Uterus (tissue), 4 donors: ENCODE measurements at places on chromosomes 7 and 10. TPM values are rescaled to one million over a fixed set of nuclear protein-coding genes. Genes with fewer than 3 reads are reported as not detected.
A peak's percentile ranks its signal among the peaks of the same experiment; 100 is the strongest.

DNA sequence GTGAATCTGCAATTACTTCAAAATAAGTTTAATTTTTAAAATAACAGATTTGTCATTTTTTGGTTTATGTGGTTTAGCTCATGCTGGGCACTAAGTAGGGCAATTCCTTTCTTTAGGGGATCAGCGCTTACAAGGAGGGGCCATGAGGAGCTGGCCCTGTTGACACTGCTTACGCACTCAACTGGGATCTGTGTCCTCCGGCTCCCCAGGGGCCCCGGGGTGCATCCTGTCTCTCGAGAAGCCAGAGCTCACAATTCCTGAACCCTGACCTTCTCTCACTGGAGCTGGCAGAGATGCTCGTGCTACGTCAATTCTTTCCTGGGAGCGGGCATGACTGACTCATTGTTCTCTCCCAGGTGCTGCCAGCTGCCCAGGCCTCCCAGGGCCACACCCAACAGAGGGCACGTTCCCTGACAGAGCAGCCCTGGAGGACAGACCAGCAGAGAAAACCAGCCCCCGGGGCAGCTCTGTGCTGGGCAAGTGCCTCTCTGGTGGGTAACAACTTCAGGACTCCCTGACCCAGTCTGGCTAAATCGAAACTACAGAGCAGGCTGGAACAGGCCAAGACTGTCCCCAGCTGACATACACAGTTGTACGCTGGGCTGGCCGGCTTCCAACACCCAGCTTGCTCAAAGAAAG, 36.8 kb downstream of the CTBP2 start:
- H3K4me1 ChIP-seq = peaks cover 19% of the 10 kb centered on the region
- peak overlapping the region; percentile 75 for H3K27ac ChIP-seq
- H3K36me3 ChIP-seq = no peaks in the 10 kb centered on the region
- H3K27me3 ChIP-seq = no peaks in the 10 kb centered on the region
- DNase-seq = peak; percentile 73
- H3K4me3 ChIP-seq = no peak overlapping the region

- H3K4me3 ChIP-seq = peak overlapping the region; percentile 0
- peaks cover 16% of the 10 kb centered on the region for H3K4me1 ChIP-seq
- H3K36me3 ChIP-seq = no peaks in the 10 kb centered on the region
- H3K27me3 ChIP-seq = no peaks in the 10 kb centered on the region
- H3K27ac ChIP-seq = peak overlapping the region; percentile 80
These were observed 17.1 kb downstream of the CHST3 start for GRCh38 chr10:71981015-71981875.

The FHIP2A gene
- 22.0 TPM for total RNA-seq

The AKR1C3 gene
- total RNA-seq = 6.0 TPM

The ALOX5 gene
- 10.9 TPM for total RNA-seq

The LRIT1 gene
- total RNA-seq = not detected

The GPR15LG gene
- total RNA-seq = not detected

The CISD1 gene
- 17.4 TPM for total RNA-seq
